ENCODE measurements at places on chromosomes 7 and 10.

- DNase-seq, result peak; percentile 38
Observed at GRCh38 chr7:82164813-82165212, 278.8 kb downstream of the CACNA2D1 start.

GRCh38 chr7:133845005-133845404, 282.1 kb upstream of the LRGUK start:
- no peak for DNase-seq

GRCh38 chr7:18475488-18475887, 20.1 kb upstream of the HDAC9 start:
- DNase-seq, result no peak

GRCh38 chr7:30861612-30862011, 50.0 kb upstream of the AQP1 start:
- DNase-seq, result no peak

GRCh38 chr7:83936056-83936708, 258.4 kb downstream of the SEMA3A start:
- peak; percentile 34 for DNase-seq

DNA sequence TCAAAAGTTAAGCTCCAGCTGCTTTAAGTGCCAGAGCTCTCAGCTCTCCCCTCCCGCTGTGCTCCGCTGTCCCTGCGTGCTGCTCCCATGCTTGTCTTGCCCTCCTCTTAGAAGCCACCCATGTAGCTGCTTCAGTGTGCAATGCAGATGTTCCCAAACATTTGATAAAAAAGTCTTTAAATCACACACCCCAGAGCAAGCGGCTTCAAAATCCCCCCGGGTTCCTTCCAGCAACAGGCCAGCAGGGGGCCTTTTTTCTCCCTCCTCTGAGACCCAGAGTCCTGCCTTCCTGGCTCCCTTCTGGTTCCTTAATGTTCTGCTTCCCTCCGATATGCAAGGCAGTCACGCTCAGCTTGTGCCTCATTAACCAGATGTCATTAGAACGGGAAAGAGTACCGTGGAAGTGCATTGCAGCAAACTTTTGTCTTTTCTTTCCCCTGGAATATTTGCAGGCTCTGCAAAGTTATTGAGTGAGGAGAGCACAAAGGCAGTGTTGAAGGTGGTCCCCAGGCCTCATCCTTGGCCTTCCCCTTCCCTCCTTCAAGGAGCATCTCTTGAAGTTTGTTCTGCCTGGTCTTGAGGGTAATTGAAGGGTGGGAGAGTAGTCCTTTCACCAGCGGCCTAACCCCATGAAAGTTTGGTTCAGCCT, 25.5 kb downstream of the LDB3 start:
- DNase-seq, result no peak

DNA sequence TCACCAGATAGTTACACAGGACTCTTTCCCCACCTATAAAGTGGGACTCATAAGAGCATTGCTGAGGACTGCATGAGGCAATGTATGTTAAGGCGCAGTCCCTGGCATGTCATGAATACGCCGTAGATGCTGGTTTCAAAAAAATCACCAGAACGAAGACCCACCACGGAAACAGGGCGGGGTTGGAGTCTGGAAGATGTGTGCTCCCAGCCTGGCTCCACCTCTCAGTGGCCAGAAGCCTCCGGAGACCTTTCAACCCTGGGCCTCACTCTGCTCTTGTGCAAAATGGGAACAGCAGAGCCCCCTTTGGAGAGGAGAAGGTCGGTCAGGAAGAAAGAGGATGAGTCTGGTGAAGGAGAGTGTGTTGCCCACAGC, 12.4 kb upstream of the ZMIZ1 start:
- no peak for DNase-seq

DNA sequence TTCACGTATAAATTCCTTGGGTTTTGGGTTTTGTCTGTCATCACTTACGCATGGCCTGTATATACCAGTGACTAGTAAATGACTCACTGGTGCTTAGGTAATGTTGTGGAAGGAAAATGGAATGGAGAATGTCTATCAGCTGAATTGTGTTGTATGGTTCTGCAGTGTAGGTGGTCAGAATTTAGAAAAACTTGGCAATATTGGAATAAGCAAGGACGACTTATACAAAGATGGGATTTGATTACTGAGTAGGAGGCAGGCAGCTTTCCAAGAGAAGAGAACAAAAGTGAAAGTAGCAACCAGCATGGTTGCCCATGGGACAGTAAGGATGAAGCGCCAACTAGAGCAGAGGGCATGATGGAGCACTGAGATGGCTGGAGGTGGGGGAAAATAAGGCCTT, 168.6 kb upstream of the CSTF2T start:
- DNase-seq, result no peak

DNA sequence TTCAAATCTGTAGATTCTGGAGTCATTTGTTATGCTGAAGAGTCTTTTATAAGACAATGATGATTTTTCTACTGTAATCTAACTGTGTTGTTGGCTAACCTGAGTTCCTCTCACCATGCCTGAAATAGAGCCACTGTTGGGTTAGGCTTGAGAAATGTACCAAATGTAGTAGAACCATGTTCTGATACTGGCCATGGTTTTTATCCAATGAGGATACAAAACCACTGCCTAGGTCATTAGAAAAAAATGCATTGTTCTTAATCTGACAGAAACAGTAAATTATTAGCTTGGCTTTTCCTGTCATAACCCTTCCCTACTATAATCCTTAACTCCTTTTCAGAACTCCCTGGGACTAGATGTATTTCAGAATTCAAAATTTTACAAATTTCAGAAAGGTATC, 86.6 kb downstream of the RAPGEF5 start:
- DNase-seq, result no peak

DNA sequence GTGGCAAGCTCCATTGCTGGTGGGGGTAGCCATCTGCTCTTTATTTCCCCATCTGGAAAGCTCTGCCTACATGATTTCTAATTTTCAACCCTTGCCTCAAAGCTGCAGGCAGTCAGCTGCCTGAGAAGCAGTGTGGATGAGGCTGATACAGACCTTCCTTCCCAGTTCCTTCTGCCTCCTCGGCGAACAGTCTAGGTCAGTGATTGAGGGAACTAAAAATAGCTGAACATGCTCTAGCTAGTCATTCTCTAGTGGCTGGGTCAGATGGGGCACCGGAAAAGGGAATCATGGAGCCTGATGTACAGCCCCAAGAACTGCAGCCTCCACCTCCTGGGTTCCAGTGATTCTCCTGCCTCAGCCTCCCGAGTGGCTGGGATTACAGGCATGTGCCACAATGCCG, 48.7 kb downstream of the NAMPT start:
- DNase-seq, result no peak

DNA sequence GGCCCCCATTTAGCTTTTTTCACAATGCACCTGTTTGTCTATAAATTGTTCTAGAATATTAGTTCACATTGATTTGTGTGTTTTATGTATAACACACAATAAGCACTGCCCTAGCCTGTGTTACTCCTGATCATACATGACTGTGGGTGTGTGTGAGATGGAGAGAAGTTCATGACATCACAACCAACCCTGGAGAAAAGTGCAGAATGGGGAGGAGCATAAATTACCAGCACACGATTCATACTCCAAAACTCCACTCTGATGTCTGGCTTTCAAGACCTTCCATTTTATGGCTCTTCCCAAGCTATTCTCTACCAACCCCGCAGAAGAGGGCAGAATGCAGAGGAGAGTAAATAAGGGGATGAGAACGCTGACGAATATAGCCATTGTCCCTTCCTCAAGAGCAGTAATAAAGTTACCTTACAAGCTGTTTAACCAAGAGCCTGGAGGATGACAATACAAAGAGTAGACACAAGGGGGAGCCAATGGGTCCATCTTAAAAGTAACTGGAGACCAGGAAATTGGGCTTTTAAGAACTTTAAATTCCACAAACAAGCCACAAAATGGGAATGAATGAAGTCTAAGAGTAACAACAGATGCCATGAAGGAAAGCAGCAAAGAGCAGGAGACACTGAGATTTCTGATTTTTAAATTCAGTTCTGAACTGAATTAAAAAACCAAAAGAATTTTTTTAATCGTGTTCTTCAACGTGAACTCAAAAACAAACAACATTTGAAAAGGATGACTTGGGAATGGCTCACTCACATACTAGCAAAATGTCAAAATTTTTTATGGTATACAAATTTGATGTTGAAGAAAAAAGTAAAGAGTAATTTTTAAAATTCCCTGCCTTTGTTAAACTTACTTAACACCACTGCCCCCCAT, 159.6 kb downstream of the PARD3 start:
- no peak for DNase-seq

DNA sequence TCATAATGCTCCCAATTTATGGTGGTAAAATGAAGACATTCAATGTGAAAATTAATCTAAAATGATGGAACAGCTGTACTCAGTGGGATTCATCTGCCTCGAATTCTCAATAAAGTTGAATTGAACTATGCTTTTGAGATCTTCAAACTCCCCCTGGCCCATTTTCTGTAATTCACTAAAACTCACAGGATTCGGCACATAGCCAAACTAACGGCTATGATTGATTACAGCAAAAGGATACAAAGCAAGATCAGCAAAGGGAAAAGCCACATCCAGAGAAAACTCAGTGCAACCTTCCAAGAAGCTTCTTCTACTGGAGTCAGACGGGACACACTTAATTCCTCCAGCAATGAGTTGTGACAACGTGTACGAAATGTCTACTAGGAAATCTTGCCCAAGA, 307.5 kb downstream of the CNTNAP2 start:
- no peak for DNase-seq

- DNase-seq, result no peak
Observed at GRCh38 chr10:104894681-104895080, 253.6 kb downstream of the SORCS3 start.

DNA sequence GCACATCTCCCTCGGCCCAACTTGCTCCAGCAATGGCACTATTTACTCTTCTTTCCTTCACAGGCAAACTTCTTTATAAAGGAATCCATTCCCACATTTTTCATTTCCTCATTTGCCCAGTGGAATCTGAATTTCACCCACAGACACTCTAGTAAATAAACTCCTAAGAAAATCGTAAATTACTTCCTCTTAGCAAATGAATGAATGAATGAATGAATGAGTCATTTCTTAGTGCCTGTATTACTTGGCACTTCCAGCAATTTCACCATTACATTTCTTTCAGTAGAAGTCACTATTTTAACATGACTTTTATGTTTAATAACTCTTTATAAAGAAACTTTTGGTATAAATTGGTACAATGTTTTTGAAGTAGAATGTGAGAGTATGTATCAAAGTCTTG, 55.7 kb downstream of the DDC start:
- DNase-seq, result no peak

GRCh38 chr10:18868919-18869318, 179.7 kb upstream of the MALRD1 start:
- no peak for DNase-seq

GRCh38 chr7:2892549-2892948, 48.4 kb upstream of the GNA12 start:
- no peak for DNase-seq

DNA sequence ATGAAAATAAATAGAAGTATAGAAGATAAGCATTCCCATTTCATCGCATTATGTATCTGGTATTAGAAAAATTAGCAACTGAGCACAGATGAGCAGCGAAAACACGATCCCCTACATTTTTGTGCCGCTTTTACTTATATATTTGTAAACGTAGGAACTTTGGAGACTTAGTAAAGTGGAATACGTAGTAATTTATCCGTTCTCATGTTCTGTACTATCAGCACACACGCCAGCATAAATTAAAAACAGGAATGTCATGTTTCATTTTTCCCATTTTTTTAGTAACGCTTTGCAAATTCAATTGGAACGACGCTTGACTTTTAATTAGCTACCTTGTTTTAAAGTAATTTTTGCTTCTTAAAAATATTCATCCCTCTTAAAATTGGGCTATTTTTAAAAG, 2.4 kb downstream of the ZNRF2 start:
- no peak for DNase-seq

DNA sequence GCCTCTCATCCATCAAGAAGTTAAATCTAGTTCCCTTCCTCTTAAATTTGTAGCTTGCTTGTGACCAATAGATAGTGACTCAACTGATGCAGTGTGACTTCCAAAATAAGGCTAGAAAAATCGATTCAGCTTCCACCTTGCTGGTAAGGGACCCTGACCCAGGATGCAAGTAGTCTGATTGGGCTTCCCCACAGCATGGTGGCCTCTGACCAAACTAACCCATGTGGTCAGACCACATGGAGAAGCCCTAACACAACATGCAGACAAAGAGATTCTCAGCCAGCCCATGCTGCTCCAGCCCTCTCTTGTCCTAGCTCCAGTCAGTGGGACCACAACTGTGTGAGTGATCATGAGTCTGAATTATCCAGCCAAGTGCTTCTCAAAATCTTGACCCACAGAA, 710.8 kb downstream of the MAGI2 start:
- no peak for DNase-seq

DNA sequence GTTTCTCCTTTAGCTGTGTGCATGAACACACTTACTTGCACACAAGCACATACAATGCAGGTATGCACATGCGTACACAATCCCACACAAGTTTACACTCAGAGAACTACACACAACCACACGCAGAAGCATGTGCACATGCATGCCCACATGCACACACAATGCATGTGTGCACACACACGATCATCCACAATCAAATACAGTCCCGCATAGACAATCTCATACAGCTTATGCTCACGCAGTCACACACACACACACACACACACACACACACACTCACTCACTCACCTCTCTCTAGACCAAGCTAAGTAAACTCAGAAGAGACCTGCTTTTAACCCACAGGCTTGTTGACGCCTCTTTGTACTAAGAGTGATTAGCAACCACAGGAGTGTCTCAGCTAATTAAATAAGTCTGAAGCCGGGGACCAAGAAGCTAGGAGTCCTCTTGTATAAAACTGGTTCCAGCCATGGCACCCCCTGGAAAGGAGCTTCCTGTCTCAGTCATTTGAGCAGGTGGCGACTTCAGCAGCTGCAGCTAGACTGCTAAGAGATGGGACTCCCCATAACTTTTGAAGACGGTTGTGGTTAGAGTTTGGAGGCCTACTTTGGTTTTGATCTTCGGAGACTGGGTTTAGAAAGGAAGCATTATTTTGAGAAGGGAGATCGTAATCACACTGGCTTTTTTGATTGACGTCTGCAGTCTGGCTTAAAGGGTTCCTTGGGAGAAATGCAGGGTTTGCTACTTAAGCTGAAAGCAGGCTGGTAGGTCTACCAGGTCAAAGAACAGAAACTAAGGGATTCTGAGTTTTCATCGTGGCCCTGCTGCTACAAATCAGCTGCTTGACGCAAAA, 82.3 kb upstream of the ADRB1 start:
- no peak for DNase-seq

GRCh38 chr7:100372694-100373093, 593 bp upstream of the PILRA start:
- no peak for DNase-seq

- DNase-seq, result no peak
Observed at GRCh38 chr10:120989996-120990598, 138.9 kb downstream of the WDR11 start.

DNA sequence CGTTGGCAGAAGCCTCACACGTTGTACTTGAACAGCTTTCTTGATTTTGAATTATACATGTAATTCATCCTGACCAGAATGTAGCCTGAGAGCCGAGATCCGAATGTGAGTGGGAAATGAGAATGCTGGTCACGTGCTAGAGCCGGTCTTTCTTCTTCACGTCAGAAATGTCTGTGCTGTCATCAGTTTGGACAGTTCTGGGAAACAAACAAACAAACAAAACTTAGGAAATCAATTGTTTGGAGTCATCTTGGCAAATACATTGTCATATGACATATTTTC, 729.8 kb downstream of the LRMDA start:
- no peak for DNase-seq

- DNase-seq, result no peak
Observed at GRCh38 chr10:77104459-77104980, 533.1 kb downstream of the KCNMA1 start.
